ENCODE measurements at places on chromosomes 3 and 15.
A peak's percentile ranks its signal among the peaks of the same experiment; 100 is the strongest.

GRCh38 chr3:139780593-139780992 is 102.8 kb upstream of the NMNAT3 start:
- no peak for DNase-seq

- DNase-seq, result no peak
Observed at GRCh38 chr3:7205535-7205934, 344.6 kb downstream of the GRM7 start.

DNA sequence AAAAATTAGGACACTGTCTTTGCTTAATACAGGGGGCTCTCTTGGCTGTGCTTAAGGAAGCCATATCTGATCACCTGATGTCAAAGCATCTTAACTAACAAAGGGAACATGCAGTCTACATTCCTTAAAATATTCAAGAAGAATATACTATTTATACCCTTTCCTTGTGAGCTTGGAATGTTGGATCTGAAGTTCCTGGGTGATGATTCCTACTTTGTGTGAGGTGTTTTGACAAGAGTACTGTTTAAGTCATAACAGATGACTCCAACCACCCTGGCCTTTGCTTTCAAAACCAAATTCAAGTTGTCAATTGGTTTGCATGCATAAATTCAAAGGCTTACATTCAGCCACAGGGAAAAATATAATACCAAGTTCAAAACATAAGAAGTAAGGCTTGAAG is 862.7 kb upstream of the SEMA6D start:
- no peak for DNase-seq

GRCh38 chr3:9786209-9786739 is 6.0 kb downstream of the TADA3 start:
- DNase-seq, result no peak

GRCh38 chr3:114606336-114606735 is 312.5 kb downstream of the TIGIT start:
- DNase-seq, result no peak

- DNase-seq, result no peak
Observed at GRCh38 chr3:16181361-16181760, 6.9 kb downstream of the GALNT15 start.

DNA sequence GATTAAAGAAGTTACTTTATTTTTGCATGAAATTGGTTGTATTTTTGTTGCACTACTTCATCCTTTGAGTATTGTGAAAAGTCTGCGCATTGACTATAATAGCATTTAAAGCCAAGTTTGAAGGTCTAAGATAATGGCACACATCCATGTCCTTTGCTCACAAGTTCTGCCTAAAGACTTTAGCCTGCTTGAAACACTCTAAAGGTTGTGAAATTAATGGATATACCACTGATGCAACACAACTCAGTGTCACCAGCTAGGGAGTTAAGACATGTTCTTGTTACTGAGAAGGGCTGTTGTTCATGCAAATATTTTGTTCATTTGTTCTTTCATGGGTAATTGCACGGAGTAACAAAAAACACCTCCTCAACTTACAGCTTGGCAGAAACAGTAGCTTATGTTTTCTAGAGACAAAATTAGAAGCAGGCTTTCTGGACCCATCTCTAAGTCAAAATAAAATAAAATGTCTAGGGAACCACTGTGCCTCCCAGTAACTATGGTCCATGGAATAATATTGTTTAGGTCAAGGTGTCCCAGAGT is 83.9 kb downstream of the PPARG start:
- no peak for DNase-seq

DNA sequence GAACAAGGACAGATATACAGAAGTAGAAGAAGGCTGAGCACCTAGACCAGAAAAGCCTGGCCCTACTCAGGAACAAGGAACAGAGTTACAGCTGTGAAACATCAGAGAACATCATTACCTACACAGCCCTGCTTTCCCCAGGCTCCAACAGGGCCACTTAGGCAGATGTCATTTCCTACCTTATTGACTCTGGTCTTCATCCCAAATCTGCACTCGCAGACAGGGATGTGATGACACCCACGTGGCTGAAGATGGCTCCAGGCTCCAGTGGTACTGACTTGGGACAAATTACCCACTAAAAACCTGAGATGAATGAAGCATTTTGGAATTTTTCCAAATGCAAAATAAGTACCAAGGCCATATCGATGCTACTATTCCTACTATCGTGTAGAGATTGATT is 18.0 kb upstream of the SSUH2 start:
- no peak for DNase-seq

DNA sequence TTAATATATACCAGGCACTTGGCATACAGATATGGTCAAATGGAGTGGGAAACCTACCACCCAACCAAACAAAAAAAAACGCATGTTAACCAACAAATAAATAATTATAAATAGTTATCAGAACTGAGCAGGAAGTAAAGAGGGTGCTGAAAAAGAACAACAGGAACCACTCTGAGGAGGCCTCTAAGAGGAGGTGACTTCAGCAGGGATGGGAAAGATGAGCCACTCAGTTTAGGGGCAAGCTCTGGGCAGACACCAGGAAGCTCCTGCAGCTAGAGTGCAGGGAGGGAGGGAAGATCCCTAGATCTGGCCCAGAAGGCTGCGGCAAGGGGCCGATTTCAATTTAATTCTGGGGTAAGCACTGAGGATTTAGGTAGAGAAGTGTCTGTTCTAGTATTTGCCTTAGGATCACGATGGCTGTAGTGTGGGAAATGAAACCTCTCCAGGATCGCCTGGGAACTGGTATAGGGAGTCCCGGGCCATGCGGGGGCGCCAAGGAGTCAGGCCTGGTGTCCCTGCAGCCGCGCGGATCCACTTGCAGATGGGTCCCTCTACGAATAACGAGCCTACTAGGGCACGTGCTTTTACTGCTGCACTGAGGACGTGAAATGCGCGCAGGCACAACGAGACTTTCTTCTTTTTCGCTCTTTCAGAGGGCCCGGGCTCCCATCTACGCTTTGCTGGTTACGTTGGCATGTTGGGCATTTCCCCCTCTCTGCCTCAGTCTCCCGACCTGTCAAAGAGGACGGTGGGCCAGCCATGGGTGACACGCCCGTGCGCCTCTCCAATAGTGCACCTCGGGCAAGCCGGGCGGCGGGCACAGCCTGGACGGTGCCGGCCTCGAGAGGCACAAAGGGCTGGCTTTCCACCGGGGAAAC is 1.5 kb upstream of the LIMD1 start:
- peak; percentile 87 for DNase-seq

DNA sequence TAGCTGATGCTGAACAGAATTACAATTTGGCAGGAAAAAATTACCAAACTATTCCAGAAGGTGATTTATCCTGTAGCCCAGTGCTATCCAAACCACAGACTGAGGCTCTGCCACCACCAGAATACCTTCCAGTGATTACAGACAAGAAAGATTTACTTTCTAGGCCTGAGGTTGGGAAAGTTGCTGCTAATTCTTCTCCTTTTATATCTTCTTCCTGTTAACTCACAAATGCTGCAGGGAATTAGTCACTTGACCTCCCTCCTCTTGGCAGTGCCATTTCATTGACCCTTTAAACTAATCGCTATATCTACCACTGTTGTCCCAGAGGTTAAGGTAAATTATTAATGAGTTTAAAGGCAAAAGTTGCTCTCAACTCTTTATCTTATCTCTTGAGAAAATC is 118.4 kb downstream of the CTNNB1 start:
- no peak for DNase-seq

GRCh38 chr3:72336821-72337479 is 511.3 kb downstream of the SHQ1 start:
- DNase-seq, result no peak

DNA sequence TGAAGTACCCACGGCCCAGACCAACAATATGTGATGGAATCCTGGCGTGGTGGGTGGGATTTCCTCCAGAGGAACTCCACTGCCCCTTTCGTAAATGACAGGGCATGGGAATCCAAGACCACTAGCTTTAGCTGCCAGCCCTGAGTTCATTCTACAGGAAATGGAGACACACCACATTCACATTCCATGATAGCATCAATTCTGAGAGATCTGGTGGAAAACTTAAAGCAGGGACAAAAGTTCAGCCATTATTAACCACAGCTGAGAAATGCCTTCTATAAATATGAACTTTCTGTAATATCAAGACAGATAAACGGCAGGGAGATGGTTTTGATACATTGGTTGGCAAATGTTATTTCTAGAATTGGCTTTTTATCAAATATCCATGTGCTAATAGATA is 98.2 kb downstream of the FBN1 start:
- DNase-seq, result no peak

DNA sequence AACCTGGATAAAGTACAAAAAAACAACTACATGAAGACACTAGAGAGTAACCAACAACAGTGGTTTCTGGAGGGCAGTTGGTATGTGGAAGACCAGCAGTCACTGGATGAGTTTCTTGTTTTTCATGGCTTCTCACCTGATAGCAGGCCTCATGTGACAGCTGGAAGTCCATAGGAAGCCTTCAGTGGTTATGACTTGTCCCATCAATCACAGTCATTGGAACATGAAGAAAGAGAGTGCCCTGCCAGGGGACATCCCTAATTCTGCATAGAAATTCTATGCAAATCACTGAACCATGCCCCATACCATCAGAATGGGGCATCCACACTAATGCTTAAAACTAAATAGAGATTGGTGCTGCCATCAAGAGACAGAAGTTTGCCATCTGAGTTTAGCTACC is 81.6 kb downstream of the AKAP13 start:
- peak; percentile 22 for DNase-seq

GRCh38 chr3:12871404-12871983 is 30.1 kb upstream of the RPL32 start:
- DNase-seq, result no peak
